ENCODE measurements at places on chromosomes 5 and 9.

- DNase-seq = no peak
Observed at GRCh38 chr5:89346573-89346972, 463.6 kb upstream of the MEF2C start.

DNA sequence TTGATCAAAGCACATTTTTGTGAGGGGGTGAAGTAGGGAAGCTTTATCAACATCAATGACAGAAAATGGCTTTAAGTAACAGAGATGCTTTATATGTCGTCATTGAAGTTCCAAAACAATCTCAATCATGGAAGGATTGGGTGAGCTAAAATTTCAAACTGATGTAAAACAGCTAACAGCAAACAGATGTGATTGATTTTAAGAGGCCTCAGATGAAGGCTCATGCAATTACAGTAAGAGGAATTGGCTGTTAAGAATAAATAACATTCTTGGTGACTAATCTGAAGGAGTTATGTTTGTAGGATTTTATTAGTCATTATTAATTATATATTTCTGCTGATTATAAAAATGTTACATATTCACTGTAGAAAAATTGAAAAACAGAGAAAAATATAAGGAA lies 63.5 kb upstream of the PUM3 start:
- DNase-seq = no peak

DNA sequence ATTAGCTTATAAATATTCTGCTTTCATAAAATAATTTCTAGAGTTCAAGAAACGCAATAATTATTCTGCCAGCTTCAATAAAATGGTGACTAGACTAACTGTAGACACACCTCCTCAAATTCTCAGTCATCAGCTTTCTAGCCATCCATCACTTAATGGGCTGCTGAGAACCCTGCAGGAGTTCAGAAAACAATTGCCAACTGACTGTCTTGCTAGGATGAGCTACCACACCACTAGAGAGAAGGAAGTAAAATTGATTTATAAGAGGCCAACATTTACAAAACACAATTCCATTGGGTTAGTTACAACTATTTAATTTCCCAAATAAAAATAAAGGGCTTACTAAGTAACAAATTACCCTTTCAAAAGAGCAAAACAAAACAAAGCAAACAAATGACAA lies 126.5 kb upstream of the PAPPA start:
- DNase-seq = no peak

GRCh38 chr9:92647671-92648473 lies 22.1 kb downstream of the IPPK start:
- DNase-seq = no peak

DNA sequence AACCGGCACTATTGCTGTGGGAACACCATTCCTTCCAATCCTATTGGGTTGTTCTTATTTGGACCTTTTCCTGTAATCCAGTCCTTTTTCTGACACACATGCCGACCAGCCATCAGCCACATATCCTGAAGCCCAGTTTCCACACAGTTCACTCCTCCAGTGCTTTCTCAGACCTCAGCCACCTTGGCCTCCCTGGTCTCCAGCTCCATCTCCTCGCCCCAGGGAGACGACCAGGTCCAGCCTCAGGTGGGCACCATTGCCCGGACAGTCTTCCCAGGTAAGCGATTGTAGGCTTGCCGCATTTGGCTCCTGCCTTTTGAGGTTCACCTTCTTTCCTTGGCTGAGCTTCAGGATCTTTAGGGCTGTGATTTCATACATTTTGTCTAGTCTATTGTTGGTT lies 15.2 kb upstream of the TERT start:
- DNase-seq = peak; percentile 6

DNA sequence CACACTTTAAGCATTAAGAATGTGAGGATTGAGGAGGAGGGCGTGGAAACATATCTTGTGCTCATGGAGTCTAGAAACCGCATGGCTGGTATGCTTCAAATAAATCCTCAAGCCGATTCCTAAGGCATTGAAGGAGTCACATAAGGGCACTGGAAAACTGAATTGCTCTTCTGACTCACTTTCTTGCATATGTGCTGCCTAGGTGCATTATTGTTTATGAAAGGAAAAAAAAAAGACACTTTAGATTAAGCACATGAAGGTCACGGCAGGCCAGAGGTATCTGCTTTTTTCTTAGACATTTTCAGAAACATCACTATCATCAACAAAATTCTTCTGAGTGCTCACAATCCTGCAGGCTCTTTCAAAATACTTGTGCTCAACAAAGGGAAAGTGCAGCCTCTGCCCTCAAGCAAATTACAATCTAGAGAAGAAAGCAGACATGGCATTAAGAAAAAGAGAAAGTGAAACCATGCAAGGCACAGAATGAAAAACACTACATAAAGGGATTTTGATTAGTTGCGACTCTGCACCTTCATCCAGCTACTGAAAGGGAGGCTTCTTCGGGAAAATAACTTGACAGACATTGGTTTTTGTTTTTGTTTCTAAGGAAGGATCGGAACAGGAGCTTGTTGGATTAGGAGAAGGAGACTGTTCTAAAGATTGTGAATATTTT lies 2117.6 kb downstream of the MAT2B start:
- no peak for DNase-seq

- DNase-seq = peak; percentile 36
Observed at GRCh38 chr5:1509346-1510085, 14.2 kb downstream of the LPCAT1 start.

Data from endodermal cell (in vitro differentiated cells).